ENCODE measurements at places on chromosomes 3 and 15.

GRCh38 chr3:82004266-82004665, 242.8 kb upstream of the GBE1 start:
- DNase-seq, result no peak

DNA sequence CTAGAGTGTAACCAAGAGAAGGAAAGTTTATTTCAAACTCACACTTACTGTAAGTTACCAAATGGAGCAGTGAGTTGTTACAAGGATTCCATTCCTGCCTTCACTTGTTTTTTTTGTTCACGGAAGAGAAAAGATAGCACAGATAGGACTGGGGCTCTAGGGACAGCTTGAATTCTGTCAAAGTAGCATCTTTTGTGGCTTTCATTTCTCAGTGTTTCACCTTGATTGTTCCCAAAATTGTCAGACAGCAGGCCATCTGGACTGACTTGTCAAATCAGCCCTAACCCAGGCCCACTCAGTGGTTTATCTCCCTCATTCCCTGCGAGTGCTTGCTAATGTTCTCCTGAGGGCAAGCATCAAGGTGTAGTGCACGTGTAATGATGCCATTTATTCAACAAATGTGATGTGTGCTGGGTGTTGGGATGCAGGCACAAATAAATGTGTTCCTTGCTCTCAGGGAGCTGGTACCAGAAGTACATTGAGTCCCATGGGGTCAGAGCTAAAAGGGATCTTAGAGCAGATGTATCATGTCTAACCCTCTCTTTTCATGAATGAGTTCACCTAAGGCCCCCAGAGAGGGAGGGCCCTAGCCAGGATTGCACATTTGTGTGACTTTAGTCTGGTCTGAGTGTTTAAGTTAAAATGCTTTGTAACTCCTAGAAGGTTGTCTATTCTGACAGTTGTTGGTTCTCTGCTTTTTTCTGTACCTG, 49.1 kb downstream of the PDHB start:
- no peak for DNase-seq

- no peak for DNase-seq
Observed at GRCh38 chr3:179373938-179374337, 26.4 kb downstream of the MFN1 start.

- no peak for DNase-seq
Observed at GRCh38 chr15:70433586-70434324, 329.6 kb downstream of the UACA start.

- DNase-seq, result no peak
Observed at GRCh38 chr3:63995086-63995485, 28.2 kb downstream of the PSMD6 start.

- DNase-seq, result no peak
Observed at GRCh38 chr3:46092702-46093080, 65.4 kb upstream of the XCR1 start.

DNA sequence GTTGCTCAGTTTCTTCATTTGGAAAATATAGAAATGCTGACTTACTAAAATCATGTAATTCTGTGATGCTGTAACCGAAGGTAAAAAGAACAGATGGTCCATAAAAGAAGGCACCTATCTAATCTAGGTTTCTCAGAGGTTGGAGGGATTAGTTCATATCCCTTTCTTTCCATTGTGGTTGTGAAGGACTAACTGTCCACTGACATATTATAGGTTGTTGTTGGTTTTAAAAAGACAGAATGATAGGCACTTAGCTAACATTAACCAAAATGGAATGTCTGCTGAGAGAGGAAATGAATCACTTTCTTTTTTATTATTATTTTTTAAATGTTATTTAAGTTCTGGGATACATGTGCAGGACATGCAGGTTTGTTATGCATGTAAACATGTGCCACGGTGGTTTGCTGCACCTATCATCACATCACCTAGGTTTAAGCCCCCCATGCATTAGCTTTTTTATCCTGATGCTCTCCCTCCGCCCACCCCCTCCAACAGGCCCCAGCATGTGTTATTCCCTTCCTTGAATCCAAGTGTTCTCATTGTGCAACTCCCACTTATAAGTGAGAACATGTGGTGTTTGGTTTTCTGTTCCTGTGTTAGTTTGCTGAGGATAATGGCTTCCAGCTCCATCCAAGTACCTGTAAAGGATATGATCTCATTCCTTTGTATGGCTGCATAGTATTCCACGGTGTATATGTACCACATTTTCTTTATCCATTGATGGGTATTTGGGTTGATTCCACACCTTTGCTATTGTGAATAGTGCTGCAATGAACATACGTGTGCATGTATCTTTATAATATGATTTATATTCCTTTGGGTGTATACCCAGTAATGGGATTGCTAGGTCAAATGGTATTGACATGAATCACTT, 45.8 kb downstream of the ALDH1A2 start:
- DNase-seq, result no peak

DNA sequence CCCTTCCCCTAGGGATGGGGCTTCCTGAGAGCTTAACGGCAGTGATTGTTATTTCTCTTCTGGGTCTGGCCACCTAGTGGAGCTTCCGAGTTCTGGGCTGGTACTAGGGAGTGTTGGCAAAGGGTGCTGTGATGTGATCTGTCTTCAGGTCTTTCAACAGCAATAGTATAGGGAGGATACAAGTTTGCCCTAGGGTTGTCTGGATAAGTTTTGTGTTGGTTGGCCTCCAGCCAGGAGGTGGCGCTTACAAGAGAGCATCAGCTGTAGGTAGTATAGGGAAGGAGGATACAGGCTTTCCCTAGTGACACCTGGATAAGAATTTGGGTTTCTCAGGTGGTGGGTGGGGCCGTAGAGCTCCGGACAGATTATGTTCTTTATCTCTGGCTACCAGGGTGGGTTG, 19.2 kb upstream of the CPOX start:
- DNase-seq, result peak; percentile 43

GRCh38 chr15:59537403-59537802, 74.2 kb upstream of the GCNT3 start:
- DNase-seq, result no peak

DNA sequence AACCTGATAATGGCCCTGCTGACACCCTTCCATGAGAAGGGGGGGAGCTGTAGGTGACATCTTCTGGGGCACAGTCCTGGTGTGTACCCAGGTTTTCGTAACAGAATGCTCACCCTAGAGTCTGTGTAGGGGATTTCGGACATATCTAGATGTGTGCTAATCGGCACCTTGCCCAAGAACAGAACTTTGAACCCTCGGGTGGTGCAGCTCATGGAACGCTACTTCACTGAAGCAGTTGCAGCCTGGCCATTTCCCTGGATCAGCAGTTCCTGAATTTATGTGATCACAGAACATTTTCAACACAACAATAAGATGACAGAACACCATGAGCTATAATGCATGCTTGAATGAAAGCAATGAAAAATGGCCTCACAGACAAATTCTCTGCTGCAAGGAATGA, 57.5 kb upstream of the MUC13 start:
- peak; percentile 70 for DNase-seq

DNA sequence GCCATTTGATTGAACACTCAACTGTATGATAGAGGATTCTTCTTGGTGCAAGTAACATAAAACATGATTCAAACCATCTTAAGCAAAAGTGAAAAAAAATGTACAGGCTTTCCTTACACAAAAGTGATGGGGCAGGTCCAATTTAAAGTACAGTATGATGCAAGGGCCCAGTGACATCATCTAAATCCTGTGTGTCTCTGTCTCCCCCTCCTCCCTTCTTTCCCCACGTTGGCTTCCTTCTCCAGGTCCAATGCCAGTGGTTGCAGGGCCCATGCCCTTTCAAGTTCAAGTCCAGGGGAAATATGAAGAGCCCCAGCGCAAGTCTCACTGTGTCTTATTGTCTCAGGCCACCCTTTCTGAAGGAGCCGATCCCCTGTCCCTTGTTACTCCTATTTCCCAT, 332.3 kb downstream of the SHQ1 start:
- DNase-seq, result no peak

DNA sequence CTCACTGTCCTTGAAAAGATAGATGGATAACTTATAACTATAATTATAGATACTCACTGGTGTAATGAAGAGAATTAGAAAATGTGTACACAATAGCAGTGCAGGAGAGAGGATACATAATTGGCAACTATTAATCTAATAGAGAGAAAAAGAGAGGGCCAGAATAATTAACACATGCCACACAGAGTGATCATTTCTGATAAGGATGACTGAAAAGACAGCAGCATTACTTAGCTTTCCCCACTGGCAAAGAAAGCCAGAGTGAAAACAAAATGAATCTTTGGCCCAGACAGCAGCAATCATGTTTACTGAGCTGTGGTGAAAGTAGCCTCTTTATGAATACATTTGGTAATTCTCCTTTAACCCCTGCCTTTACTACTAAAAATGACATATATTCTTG, 493.3 kb upstream of the ROBO1 start:
- no peak for DNase-seq

DNA sequence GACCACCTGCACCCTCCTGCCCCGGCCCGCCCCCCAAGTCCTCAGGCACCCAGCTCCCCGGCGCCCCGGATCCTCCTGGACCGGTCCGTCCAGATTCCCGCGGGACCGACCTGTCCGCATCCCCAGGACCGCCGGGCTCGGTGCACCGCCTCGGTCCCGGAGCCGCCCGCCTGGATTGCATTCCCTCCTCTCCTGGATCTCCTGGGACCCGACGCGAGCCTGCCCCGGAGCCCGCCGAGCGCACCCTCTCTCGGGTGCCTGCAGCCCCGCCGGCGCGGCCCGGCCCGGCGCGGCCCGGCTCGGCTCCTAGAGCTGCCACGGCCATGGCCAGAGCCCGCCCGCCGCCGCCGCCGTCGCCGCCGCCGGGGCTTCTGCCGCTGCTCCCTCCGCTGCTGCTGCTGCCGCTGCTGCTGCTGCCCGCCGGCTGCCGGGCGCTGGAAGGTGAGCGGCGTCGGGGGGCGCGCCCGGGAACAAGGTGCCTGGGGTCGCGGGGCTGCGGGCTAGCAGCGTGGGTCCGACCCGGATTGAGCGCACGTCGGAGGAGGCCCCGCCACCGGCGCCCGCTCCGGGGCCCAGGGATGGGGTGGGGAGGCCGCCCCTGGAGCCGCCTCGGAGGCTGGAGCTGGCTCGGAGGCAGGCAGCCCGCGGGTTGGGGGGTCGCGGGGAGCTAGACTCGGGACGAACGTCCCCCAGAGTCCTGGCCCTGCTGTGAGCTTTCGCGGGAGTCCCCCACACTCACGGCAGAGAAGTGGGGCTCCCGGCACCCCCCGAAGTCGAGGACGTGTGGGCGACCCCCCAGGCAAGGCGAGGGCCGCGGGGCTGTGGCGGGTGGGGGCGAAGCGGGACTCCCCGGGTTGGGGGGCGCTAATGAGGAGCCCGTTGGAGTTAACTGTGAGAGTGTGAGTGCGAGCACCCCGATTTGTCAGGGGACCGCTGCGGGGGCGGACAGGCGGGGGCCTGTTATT, 610 bp downstream of the EPHB3 start:
- no peak for DNase-seq

DNA sequence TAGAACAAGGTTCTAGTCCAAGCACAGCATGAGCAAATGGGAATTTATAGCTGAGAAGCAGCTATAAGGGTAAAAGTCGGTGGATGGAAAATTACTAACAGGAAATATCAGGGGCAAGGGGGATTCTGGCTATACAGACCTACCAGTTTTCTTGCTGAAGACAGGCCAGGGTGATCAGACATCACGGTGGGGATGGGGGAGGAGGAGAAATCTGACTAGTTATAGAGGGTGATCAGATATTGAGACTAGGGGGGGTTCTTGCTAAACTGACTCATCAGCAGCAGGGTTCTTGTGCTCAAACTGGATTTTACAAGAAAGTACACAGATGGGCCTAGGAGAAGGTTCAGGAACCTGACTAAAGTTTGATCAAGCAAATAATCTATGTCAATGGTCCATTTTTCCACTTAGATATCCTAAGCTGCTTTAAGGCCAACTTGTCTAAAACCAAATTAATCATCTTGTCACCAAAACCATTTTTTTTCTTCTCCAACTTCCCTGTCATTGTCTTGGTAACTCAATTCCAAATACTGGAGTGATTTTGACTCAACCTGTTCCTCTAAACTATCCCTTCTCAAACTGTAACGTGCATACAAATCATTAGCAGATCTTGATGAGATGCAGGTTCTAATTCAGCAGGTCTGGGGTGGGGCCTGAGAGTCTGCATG, 4.6 kb downstream of the TMEM212 start:
- DNase-seq, result no peak

DNA sequence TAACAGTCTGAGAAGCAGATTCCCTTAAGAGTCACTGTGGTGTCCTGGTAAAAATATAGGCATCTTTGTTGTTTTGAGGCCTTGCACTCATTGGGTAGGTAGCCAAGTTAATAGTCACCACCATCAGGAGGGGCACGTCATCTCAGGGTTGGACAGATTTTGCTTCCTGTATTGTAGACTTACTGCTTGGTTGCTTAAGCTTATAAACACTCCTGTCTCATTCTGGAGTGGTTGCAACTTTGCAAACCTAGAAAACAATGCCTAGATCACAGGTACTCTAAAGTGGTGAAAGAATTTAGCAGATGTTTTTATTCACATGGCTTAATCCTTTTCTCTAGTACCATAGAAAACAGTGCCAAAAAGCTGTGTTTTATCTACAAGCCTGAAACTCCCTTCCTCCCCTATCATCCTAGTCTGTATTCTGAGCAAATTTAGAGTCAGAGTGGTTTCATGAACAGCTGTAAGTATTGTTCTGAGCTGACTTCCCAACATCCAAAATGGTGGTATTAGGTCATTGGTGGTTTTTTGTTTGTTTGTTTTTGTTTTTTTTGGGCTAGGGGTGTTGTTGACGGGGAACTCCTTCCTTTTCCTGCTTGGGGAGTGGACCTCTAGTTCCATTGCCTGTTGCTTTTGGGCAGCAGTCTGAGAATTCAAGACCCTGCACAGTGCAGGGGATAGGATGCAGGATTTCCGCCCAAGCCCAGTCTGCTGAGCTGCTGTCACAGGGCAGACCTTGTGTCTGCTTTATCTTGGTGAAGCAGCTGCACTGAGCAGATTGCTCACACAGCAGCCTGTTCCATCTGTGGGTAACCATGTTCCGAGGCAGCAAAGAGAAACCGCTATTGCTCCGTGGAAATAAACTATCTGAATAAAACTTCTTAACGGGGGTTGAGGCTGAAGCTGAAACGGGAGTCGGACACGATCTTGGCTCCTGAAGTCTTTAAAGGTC, 202.0 kb downstream of the AKAP13 start:
- DNase-seq, result no peak

DNA sequence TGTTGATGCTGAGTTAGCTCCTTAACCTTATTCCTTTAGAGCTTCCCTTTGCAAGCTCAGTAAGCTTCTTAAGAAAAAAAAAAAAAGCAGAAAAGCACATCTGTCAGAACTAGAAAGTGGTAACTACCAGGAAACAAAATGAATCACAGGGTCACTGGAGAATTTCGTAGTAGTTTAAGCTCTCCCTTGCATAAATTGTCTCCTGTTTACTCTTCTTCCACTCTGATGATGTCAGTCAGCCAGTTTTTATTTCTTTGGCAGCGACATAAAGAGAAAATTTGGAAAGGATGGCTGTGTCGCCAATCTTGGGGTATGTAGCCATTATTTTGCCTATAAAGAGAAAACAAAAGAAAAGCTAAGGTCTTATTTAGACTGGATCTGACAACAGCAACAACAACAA, 3.2 kb upstream of the GABRR3 start:
- no peak for DNase-seq

- peak; percentile 77 for DNase-seq
Observed at GRCh38 chr3:56783644-56784447, 17.9 kb downstream of the ARHGEF3 start.

DNA sequence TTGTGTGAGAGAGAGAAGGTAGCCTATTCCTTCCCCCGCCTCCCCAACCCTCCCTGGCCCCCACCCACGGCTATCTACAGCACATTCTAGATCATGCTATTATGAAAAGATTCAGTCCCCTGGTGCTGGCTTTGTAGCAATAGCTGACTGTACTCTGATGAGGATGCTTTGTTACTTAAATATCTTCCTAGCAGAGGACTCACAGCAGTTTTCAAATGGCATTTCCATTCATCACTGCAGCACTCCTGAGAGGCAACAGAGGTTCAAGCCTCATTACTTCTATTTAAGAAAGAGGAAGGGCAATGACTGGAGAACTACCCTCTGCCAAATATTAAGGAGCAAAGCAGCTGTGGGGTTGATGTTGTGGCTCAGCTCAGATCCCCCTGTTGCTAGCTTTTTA, 61.0 kb downstream of the LRRN1 start:
- DNase-seq, result no peak

Measured in HepG2 (cell line).